ENCODE measurements at places on chromosomes 3 and 15.
A peak's percentile ranks its signal among the peaks of the same experiment; 100 is the strongest.

GRCh38 chr3:180066598-180066997, 29.9 kb upstream of the PEX5L start:
- no peak for DNase-seq

DNA sequence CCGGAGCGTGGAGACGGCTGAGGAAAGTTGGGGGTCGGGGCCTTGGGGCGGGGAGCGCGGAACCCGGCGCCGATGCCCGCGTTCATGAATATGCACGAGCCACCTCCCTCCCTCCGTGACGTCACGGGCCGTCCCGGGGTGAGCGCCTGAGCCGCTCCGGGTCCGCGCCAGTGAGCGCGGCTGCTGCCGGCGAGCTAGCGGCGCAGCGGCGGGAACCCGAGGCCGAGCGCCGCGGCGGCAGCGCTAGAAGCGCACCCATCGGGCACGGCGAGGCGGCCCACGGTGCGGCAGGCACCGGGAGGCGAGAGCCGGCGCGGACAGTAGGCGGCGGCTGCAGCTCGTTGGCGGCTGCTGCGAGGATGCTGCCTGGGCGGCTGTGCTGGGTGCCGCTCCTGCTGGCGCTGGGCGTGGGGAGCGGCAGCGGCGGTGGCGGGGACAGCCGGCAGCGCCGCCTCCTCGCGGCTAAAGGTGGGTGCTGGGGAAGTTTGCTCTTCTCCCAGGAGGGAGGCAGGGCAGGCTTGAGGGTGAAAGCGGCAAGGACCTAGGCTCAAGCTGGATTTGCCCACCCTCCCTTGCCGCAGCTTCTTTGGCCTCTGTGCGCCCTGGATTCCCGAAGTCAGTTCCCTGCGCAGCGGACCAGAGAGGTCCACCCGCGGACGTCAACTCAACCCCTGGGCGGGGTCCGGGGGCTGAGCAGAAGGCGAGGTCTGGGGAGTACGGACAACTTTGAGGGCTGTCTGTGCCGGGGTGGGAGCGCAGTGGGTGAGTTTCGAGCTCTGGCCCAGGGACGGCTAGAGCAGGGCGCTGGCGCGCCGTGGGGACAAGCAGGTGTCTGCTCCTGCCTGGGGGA, at the start of gene CLSTN2:
Gene CLSTN2 (plus strand): TSS at position 170 of the 850 bp plus-strand sequence.
- peak; percentile 18 for DNase-seq

DNA sequence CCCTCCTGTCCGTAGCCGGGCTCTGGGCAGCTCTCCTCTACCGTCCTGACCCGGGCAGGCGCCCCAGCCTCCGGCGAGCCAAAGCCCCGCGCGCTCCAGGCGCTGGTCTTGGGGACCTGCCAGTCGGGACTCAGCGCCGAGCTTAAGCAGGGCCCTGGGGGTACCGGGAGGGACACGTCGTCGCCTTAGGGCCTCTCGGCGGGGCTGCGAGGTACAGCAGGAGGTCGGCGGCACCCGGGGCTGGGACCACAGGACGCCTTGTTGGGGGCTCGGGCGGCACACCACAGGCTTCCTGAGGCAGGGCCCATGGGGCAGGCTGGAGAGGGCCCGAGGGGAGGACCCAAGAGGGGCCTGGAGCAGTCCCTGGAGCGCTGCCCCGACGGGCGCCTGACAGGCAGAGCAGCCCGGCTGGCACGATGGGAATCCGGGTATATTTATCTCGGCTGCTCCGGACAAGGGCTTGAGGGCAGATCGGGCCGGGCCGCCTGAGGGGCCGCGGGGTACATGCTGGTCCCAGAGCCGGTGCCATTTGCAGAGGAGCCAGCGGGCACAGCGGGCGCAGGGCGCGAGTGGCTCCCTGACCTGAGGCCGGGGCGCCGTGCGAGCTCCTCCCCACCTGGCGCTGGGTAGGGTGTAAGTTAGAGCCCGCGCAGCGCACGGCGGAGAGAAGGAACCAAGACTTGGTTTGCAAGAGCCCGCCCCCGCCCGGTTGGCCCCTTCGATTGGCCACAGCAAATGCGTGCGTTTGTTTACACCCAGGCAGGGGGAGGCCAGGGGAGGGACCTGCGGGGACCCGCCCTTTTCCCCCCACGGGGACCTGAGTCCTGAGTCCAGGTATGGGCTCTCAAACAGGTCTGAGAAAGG, 574 bp downstream of the SLC38A3 start:
- DNase-seq, result peak; percentile 24

GRCh38 chr15:63530752-63531299, 26.4 kb downstream of the USP3 start:
- no peak for DNase-seq

DNA sequence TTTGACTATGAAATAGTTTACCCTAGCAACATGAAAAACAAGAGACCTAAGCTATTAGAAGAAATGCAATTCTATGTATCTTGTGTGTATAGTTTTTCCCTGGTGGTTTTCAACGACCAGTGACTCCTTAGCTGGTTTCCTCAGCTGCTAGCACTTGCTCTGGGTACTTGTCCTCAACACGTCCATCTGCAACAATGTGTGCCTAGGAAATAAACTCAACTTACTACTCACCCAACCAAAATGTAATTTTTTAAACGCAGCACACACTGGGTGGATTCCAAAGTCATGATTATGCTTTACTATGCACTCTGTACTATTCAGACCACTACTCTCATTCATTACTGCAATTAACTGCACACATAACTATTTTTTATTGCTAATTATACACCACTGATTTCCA, 31.0 kb downstream of the CPA3 start:
- no peak for DNase-seq

DNA sequence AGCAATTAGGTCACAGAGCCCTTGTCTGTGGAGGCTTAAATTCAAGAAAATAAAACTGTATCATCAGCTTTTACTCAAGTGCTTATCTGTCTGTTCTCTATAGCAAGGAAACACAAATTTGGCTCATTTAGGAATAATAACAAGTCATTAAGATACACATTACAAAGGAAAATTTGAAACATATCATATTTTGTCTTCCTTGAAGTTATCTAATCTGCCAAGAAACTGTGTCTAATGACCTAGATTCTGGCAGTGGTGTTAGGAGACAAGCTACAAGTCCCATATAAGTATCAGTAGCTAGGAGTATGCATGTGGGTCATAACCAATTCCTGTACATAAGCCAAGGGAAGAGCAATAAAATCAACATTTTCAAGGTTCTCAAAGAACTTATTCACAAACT, 108.2 kb upstream of the SETMAR start:
- no peak for DNase-seq

GRCh38 chr15:81858586-81858985, 187.2 kb downstream of the MEX3B start:
- DNase-seq, result no peak

- DNase-seq, result no peak
These were observed 4.0 kb upstream of the DAG1 start for GRCh38 chr3:49466085-49466484.

DNA sequence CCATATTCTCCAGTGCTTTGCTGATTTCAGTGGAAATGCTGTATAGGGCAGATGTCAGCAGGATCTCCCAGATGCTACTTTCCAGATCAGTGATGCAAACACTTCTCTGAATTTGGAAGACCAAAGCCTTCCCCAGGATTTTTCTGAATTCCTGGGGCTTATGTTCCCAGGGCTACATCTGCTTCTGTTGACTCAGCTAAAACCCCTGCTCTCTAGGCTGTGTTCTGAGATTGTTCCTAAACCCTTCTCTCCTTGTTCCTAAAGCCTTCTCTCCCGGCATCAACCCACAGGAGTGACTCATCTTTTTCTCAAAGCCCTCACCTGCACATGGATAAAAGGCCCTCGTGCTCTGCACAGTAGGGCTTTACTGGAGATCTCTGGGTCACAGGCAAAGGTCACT, 35.5 kb downstream of the FAH start:
- DNase-seq, result no peak

DNA sequence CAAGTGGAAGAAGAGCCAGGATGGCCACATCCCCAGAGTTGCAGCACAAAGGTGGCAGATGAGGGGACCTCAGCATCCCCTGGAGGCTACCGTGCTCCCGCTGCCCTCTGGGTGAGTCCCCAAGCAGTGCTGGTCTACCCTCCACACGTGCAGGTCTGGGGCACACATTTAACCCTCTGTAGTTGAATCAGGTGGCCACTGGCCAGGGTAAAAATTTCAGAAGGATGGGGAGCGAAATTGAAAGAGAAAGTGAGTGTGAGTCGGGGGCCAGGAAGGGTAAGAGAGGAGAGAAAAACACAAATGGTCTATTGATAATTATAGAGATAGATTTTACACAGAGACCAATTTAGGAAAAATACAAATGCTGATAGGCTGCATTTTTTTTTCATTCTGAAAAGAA, 139.5 kb upstream of the EIF1B start:
- DNase-seq, result no peak

DNA sequence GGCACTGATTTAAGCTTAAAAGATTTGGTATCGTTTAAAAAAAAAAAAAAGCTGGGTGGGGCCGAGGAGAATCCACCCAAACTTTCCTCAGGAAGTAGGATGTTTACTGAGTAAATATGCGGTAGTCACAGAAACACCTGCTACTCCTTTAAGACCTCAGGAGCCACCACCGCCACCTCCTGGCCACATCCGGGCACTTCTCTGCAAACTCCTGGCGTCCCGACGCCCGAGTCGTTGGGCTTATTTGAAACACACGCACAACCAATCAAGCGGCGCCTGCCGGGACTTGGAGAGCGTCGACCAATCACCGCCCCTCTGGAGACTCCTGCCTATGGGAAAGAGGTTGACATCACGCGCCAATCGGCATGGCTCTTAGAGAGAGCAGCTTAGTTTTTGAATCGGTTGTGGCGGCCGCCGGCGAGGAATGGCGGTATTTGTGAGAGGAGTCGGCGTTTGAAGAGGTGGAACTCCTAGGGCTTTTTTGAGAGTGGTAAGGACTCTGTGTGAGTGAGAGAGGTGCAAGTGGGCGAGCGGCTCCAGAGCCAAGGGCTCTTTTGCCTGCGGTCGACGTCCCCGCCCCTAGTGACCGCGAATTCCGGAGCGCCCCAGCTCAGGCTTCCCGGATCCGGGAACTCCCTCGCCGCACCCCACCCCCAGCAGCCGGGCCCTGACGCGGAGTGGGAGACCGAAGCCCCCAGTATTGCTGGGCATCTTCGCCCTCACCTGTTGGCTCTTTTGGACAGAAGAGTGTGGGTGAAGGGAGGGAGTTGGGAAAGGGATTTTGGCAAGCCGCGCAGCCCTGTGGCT, at the start of gene ECT2:
Gene ECT2 (plus strand): TSS at position 359 of the 807 bp plus-strand sequence. CDS start 3,805 bp downstream, outside the sequence.
- peak; percentile 99 for DNase-seq

GRCh38 chr3:124845406-124845805, 41.8 kb downstream of the ITGB5 start:
- DNase-seq, result no peak

- DNase-seq, result peak; percentile 76
These were observed at the start of gene MYEF2 for GRCh38 chr15:48177766-48178647. Gene MYEF2 (minus strand): TSS chr15:48178295. CDS start chr15:48178237, 58 bp downstream.

- no peak for DNase-seq
These were observed 29.3 kb downstream of the PPP2R3A start for GRCh38 chr3:135994708-135995337.

DNA sequence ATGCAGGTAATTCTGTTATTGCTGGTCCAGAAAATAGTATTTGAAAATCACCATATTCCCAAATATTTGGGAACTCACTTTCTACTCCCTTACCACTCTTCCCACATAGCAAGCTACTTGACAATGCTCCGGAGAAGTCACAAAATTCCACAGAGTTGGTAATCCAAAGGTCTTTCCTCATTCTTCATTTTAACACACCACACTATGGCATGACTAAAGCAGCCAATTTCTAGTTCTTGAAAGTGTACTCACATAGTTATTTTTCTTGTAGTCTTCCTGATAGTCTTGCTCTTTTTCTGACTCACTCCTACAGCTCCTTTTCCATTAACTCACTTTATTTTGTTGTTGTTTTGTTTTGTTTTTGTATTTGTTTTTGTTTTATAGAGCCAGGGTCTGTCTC, 67.2 kb downstream of the MYO9A start:
- no peak for DNase-seq

DNA sequence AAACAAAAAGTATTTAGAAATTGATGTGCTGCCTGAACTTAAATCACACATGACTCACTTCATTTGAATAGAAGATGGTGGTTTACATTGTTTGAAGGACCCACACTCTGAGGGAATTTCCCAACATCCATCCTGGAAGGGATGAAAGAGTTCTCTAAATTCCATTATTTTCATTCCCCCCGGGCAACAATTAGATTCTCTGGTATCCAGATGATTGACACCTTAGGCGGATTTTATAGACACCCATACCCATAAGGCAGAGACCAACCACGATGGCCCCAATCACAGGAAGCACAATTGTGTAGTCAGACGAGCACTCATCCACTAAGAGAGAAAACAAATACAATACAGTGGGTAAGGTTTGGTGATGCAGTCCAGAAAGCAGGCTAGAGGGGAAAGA, 24.6 kb upstream of the MCCC1 start:
- no peak for DNase-seq

GRCh38 chr15:45640616-45641015, 5.8 kb downstream of the SQOR start:
- no peak for DNase-seq

- DNase-seq, result no peak
These were observed 53.3 kb upstream of the CHMP2B start for GRCh38 chr3:87173776-87174175.

- DNase-seq, result no peak
These were observed 32.5 kb upstream of the ZNF445 start for GRCh38 chr3:44510000-44510368.

GRCh38 chr15:49212897-49213296, 42.9 kb downstream of the GALK2 start:
- no peak for DNase-seq

- peak; percentile 88 for DNase-seq
These were observed 5.3 kb upstream of the TRA2B start for GRCh38 chr3:185942907-185943759.

DNA sequence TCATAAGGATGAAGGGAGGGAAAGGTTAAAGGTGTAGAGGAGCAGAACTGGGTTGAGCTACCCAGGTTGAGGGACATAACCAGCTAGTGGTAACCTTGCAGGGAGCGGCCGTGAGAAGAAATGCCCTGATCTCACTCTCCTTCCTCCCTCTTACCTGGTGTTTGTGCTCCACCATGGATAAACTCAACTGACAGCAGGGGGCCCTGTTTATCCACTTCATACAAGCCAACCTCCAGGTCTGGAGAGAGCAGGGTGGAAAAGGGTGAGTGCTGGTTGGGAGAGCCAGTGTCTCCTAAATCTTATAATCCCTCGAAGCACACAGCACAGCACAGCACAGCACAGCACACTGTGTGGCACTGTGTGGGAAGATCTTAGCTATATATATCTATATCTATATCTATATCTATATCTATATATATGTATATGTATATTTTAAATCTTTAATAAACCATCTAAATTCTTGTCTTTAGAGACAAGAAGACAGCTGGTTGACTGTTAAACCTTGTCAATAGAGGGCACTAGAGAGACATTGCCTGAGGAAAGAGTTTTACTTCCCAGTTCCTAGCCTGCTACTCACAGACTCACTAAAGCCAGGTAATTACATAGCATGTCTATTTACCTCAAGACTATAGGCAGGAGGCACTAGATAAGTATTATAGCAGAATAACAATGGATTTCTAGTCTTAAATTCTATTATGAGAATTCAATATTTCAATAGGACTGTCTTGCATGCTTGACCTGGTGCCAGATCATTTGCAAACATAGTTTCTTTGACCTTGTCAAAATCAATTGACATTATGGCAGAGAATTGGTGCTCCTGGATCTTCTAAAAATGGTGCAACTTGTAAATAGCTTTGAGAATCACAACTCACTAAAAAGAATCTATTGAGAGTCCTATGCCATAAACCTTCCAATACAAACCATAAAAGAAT, 21.7 kb upstream of the FMN1 start:
- DNase-seq, result no peak

- DNase-seq, result no peak
These were observed 19.3 kb upstream of the NOX5 start for GRCh38 chr15:68994981-68995761.

GRCh38 chr3:106115557-106115956, 246.7 kb upstream of the CBLB start:
- no peak for DNase-seq

- no peak for DNase-seq
These were observed 16.1 kb upstream of the KY start for GRCh38 chr3:134666885-134667284.
